DMS 273 treated with DMSO at 0.1 percent for 48 hours (cell line): ENCODE measurements at places on chromosomes 3 and 15.
A peak's percentile ranks its signal among the peaks of the same experiment; 100 is the strongest.

GRCh38 chr3:122618614-122619013 is 41.2 kb downstream of the PARP15 start:
- no peak for DNase-seq

GRCh38 chr3:107598926-107599771 is 76.4 kb downstream of the BBX start:
- DNase-seq, result peak; percentile 8

- DNase-seq, result peak; percentile 17
Measured at GRCh38 chr3:16550676-16551341, 37.3 kb upstream of the RFTN1 start.

GRCh38 chr3:101066711-101067129 is 73.5 kb upstream of the ABI3BP start:
- no peak for DNase-seq

DNA sequence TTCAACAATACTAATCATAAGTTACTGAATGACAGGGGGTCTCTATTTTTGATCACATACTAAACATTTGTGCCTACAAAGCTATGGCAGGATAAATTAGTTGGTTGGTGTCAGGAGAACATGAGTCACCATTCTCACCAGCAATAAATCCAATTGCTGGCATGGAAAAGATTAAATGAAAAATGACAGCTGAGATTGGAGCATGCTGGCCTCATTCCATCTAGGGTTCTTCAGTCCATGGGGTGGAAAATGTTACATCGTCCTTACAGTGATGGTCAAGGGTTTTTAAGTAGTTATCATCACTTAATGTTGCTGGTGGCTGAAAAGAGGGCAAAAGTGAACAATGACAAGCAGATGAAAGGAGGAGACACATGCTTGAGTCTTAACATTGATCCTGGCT is 180.1 kb upstream of the BCL6 start:
- DNase-seq, result no peak

DNA sequence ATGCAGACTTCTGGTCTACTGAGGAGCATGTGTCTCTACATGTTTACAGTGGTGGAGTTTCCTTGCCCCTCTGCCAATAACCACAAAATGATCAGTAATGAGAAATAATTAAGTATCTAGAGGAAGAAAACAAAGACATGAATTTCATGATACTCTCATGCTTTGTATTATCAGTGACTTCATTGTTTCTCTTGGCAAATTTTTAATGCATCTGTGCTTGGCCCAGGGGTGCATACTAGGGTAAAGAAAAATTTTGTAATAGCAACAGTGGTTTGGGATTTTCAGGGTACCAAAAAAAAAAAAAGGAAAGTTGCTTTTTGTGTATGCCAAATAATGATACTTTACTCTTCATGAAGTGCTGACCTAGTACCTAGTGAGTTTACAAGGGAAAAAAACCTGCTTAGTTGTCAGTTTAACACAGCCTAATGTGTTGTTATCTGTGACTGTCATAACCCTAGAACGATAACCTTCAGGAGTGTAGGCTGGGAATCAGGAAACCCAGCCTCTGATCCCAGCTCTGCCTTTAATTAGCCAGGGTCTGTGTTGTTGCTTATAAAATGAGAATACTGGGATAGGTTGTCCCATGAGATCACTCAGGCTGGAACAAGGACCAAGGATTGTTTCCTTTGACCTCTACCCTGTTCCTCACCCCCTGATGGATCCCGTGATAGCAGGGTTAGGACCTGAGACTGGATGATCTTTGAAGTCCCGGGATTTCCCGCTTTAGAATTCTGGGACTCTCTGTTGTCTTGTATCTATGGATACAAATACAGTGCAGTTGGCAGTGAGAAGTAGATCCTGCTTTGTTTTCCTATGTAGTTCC is 117.5 kb downstream of the CMSS1 start:
- DNase-seq, result no peak

DNA sequence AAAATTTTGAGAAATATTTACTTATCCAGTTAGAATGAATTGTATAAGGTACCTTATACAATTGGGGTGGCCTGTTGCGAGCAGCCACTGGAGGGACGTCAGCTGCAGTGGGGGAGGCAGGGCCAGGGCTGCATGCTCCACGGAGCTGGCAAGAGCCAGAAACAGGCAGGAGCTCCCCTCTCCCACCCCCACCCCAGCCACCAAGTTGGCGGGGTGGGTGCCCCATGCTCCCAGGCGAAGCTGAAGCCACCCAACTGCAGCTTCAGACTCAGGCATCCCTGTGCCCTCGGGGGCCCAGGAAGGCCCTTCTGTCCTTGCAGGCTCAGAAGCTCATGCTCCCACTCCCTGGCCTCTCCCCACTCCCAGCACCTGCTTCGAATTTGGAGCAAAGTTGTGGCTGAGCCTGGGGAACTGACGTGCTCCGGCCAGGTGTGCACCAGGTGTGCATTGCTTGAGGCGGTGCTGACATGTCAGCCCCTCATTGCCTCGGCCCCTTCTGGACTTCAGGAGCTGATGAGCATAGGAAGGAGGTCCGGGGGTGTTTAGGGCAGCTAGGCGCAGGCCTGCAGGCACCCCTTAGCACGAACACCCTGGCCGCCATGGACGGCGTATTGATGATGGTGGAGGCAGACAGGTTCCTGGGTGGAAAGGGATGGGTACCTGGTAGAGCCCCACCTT is 743.8 kb upstream of the GBE1 start:
- DNase-seq, result no peak
